ENCODE measurements at places on chromosomes 4 and X.

DNA sequence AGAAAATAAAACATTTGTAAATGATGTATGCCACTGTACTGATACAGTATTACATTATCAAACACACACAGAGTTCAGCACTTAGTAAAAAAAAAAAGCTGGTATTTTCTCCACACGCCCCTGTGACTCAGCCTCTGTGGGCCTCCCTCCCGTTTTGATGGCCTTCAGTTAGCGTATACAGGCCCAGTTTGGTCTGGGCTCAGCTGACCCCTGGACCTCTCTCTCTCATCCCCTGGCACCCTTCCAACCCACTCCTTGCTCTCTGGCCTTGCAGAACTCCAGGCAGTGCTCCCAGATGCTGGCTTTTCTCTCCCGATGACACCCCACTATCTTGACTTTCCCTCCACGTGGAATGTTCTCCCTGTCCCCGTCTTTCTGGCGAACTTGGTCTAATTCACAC lies 89.0 kb upstream of the LIMCH1 start:
- no peak for DNase-seq

GRCh38 chr4:62676962-62677361 lies 1476.8 kb downstream of the ADGRL3 start:
- no peak for DNase-seq

DNA sequence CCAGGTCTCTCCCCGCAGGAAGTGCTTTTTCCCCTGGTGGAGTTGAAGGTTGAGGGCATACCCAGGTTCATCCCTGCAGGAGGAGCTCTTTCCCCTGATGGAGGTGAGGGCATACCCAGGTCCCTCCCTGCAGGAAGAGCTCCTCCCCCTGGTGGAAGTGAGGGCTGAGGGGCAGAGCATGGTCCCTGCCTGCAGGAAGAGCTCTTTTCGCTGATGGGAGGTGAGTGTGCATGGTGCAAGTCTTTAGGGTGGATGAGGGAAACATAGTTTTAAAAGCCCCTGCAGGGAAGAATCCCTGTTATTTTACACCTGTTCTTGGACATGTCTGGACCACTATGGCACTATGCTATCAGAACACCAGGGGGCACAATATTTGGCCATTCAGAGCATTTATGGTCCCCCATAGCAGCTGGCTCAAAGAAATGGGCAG lies 43.7 kb upstream of the PUDP start:
- no peak for DNase-seq

- no peak for DNase-seq
These were observed 916 bp upstream of the POU4F2 start for GRCh38 chr4:146637621-146638332.

DNA sequence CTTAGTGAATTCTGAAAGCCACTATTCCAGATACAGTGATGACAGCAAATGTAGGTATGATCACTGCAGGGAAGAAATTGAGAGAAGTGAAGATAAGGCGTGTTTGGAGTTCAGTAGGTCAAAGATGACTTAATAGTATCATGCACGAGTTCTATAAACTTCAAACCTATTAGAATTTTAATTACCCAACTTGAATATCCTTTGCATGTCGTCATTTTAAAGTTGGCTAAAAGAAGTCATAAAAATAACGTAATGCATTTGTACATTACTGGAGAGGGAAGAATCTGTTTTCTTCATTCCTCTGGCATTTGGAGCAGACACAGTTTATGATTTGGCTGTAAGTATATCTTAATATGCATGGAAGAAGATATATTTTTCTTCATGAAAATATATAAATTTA lies 68.6 kb upstream of the MXRA5 start:
- no peak for DNase-seq

- DNase-seq: no peak
These were observed 125.2 kb upstream of the USP9X start for GRCh38 chrX:40960041-40960440.

DNA sequence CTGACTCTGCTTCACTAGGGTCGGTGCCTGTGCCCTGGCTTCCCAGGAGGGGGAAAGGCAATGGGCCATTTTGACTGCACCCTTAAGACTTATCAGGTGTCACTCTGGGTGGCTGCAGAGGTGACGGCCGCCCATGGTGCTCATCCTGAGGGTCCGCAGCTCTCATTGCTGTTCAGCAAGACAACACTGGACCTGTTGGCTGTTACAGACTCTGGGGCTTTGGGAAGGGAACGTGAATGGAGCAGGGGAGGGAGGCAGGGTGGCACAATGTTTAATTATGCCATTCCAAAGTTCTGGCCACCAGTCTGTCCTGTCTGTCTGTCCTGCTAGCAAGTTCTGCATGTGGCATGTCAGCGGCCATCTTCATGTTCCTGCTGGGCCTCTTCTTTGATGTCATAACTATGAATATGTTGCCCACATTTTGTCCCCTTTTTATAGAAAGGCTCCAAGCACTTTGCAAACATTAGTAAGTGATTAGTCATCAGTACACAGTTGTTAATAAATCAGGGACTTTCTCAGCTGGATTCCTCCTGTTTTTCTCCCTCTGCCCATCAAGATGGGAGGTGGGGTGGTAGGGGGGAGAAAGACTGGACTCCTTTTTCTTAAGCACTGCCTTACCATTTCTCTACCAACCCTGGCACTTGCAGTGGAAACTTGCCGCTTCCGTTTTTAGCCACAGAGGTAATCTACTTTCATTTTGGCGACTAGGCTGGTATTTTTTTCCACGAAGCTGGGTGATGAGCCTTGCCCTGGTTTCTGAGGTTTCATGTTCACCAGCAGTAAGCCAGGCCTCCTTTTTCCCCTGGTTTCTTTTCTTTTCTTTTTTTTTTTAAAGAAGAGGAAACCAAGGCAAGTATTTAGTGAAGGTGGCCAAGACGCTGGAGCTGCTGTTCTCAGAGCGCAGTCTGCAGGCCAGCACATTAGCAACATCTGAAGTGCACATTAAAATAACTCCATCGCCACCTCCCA lies 88.6 kb upstream of the TRIM2 start:
- peak; percentile 28 for DNase-seq

Data from muscle of arm (tissue), 14 donors.